ENCODE measurements at places on chromosomes 13 and 19. TPM values are rescaled to one million over a fixed set of nuclear protein-coding genes. Genes with fewer than 3 reads are reported as not detected.
A peak's percentile ranks its signal among the peaks of the same experiment; 100 is the strongest.

GRCh38 chr19:42282819-42283187, 13.8 kb downstream of the CIC start:
- no peak for DNase-seq
- H3K4me1 ChIP-seq, result peaks cover 37% of the 10 kb centered on the region
- H3K27me3 ChIP-seq, result no peaks in the 10 kb centered on the region
- H3K4me3 ChIP-seq, result no peak overlapping the region

DNA sequence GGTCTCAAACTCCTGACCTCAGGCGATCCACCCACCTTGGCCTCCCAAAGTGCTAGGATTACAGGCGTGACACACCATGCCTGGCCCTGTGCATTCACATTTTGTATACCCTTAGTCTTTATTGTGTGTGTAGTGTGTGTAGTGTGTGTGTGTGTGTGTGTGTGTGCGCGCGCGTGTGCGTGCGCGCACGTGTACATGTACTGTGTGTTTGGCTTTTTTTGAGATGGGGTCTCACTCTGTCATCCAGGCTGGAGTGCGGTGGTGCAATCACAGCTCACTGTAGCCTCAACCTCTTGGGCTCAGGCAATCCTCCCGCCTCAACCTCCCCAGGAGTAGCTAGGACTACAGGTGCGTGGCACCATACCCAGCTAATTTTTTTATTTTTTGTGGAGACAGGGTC, 22.1 kb downstream of the ITM2B start:
- H3K36me3 ChIP-seq, result peaks cover 50% of the 10 kb centered on the region
- DNase-seq, result no peak
- no peak overlapping the region for H3K4me3 ChIP-seq

ZNF442 gene
- total RNA-seq, result 2.4 TPM

DNA sequence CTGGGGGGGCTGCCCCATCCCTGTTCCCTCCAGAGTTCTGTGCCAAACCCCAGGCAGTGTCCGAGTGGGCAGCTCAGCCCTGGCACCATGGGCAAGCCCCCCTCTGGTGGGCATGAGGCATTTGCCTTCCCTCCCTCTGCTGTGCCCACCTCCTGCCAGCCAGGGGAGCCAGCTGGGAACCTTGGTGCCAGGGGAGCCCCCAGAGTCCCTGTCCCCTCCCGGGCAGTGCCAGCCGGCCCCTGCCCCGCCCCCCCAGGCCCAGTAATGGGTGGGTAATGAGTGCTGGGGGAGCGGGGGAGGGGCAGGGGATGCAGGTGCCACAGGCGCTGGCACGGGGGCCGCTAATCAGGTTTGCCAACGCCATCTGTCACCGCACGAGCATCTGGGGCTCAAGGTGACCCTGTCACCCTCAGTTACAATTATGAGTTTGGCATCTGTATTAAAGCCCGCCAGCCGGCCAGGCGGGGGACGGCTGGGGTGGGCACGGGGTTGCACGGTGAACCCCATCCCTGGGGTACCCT, 5.9 kb downstream of the DAND5 start:
- H3K36me3 ChIP-seq, result no peaks in the 10 kb centered on the region
- peaks cover 6% of the 10 kb centered on the region for H3K27me3 ChIP-seq
- DNase-seq, result no peak
- no peak overlapping the region for H3K27ac ChIP-seq
- no peaks in the 10 kb centered on the region for H3K4me1 ChIP-seq

DNA sequence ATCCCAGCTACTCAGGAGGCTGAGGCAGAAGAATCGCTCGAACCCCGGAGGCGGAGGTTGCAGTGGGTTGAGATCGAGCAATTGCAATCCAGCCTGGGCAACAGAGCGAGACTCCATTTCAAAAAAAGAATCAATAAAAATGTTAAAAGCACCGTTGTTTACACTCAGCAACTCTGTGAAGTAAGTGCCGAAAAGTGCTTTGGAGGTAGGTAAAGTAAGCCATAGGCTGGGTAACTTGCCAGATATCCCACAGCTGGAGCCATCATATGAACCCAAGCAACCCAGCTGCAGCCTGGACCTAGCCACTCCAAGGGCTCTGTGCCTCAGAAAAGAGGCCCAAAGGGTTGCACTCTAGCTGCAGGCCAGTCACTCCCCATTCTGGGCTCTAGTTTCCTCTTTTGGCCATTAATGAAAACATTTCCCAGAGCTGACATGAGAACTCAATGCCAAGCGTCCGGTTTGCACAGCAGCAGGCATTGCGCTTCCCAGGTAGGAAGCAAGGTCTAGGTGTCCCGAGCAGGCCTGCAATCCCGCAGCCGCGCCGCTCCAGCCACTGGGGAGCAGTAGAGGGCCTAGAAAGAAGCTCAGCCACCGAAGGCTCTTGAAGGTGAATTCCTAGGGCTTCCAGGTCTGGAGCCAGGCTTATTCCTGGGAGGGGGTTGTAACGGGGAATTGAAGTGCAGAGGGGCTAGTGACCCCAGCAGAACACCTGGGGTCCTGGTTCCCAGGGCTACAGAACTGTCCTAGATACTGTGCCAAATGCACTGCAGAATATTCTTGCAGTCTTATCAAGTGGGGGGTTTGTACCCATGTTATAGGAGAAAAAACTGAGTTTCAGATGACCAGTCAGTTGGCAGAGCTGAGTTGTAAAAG, 4.1 kb upstream of the CD79A start:
- peak overlapping the region; percentile 91 for H3K27ac ChIP-seq
- H3K36me3 ChIP-seq, result peaks cover 37% of the 10 kb centered on the region
- no peak overlapping the region for H3K4me3 ChIP-seq
- peaks cover 10% of the 10 kb centered on the region for H3K27me3 ChIP-seq

LGI4 gene
- total RNA-seq, result 15.1 TPM

DNA sequence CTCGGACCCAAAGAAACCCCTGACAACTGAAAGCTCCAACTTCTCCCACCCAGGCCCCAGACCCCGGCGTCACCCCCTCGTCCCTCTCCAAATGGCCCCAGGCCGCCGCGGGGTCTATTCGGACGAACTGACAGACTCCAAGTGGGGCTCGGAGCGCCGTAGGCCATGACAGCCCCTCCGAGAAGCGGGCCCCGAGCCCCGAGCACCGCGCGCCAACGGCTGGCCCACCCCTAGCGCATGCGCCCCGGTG, 360 bp downstream of the DDX39A start:
- H3K4me1 ChIP-seq, result peaks cover 32% of the 10 kb centered on the region
- peaks cover 8% of the 10 kb centered on the region for H3K36me3 ChIP-seq
- no peaks in the 10 kb centered on the region for H3K27me3 ChIP-seq
- peak; percentile 75 for DNase-seq

GRCh38 chr13:65631078-65631477, 1599.1 kb downstream of the PCDH9 start:
- no peaks in the 10 kb centered on the region for H3K36me3 ChIP-seq
- H3K27ac ChIP-seq, result no peak overlapping the region
- no peaks in the 10 kb centered on the region for H3K27me3 ChIP-seq

GRCh38 chr19:46551164-46551563, 50.0 kb upstream of the CALM3 start:
- H3K27me3 ChIP-seq, result peaks cover 52% of the 10 kb centered on the region
- peaks cover 4% of the 10 kb centered on the region for H3K4me1 ChIP-seq
- no peak overlapping the region for H3K4me3 ChIP-seq
- no peak overlapping the region for H3K27ac ChIP-seq
- H3K36me3 ChIP-seq, result peaks cover 10% of the 10 kb centered on the region

DNA sequence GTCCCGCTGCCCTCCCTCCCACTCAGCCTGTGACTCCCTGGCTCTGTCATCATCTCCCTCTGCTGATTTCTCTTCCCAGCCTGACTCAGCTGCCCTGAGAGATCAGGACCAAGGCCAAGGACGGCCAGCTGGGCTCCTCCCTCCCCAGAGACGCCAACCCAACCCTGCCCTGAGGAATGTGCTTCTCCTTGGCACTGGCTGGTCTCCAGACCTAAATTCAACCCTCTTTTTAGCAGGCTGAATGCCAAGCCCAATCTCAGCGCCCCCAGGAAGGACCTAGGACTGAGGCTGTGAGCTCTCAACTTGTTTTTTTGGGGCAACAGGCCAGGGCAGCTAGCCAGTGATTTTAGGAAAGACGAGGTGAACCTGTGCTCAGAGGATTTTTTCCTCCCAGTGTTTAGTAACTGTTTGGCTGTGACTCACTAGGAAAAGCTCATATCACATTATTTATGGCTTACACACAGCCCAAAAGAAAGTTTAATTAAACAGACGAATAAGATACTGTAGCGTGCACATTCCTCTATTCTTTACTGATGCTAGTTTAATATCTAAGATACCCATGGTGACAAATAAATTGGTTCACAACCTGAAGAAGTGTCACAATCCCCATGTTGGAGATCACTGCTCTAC, 7.4 kb upstream of the IGFL1 start:
- peaks cover 11% of the 10 kb centered on the region for H3K27me3 ChIP-seq
- no peak overlapping the region for H3K4me3 ChIP-seq
- peak; percentile 63 for DNase-seq
- H3K4me1 ChIP-seq, result 0 out of 2 replicates have a peak, but pooled peaks cover 3% of the 10 kb centered on the region
- no peaks in the 10 kb centered on the region for H3K36me3 ChIP-seq
- no peak overlapping the region for H3K27ac ChIP-seq

SPRED3 gene
- 5.2 TPM for total RNA-seq

- no peak overlapping the region for H3K4me3 ChIP-seq
- H3K4me1 ChIP-seq, result no peaks in the 10 kb centered on the region
- peaks cover 29% of the 10 kb centered on the region for H3K27me3 ChIP-seq
- no peak overlapping the region for H3K27ac ChIP-seq
- H3K36me3 ChIP-seq, result no peaks in the 10 kb centered on the region
Observed at GRCh38 chr19:3336680-3337523, 29.5 kb upstream of the NFIC start.

- peaks cover 5% of the 10 kb centered on the region for H3K4me1 ChIP-seq
- peaks cover 16% of the 10 kb centered on the region for H3K36me3 ChIP-seq
- peak overlapping the region; percentile 94 for H3K4me3 ChIP-seq
- DNase-seq, result no peak
Observed at GRCh38 chr19:1651568-1652291, 685 bp downstream of the TCF3 start.

- no peak overlapping the region for H3K4me3 ChIP-seq
- no peaks in the 10 kb centered on the region for H3K36me3 ChIP-seq
- H3K27me3 ChIP-seq, result no peaks in the 10 kb centered on the region
- no peak overlapping the region for H3K27ac ChIP-seq
Observed at GRCh38 chr13:97537110-97537509, 103.1 kb downstream of the RAP2A start.

TNFSF9 gene
- 2.9 TPM for total RNA-seq

RFX1 gene
- 23.2 TPM for total RNA-seq

- peaks cover 14% of the 10 kb centered on the region for H3K36me3 ChIP-seq
- peaks cover 74% of the 10 kb centered on the region for H3K27me3 ChIP-seq
- H3K27ac ChIP-seq, result no peak overlapping the region
- no peak for DNase-seq
- peaks cover 7% of the 10 kb centered on the region for H3K4me1 ChIP-seq
Observed at GRCh38 chr19:5503598-5503997, 48.4 kb downstream of the ZNRF4 start.

GRCh38 chr13:112898621-112899280, 70.3 kb upstream of the MCF2L start:
- no peak overlapping the region for H3K4me3 ChIP-seq
- H3K27me3 ChIP-seq, result no peaks in the 10 kb centered on the region
- H3K4me1 ChIP-seq, result peaks cover 50% of the 10 kb centered on the region
- DNase-seq, result no peak
- H3K27ac ChIP-seq, result no peak overlapping the region
- H3K36me3 ChIP-seq, result peaks cover 23% of the 10 kb centered on the region

DNA sequence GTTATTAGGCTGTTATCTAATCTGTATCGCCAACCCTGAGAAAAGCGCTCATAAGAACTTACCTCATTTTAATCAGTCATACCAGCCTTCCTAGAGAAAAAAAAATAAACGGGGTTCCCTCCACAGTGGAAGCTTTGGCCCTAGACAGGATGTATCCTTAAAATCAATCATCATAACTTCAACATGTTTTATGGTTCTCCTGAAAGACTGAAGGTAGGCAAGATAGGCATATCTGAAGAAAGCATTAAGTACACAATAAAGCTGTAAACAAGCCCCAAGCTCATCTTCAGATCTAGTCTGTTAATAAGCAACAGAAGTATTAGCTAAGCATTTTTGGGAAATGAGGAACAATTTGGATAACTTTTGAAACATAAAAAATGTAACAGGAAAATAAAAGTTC, 18.7 kb upstream of the SERP2 start:
- H3K27ac ChIP-seq, result no peak overlapping the region
- no peaks in the 10 kb centered on the region for H3K36me3 ChIP-seq
- H3K4me3 ChIP-seq, result no peak overlapping the region
- peaks cover 3% of the 10 kb centered on the region for H3K27me3 ChIP-seq
- peaks cover 12% of the 10 kb centered on the region for H3K4me1 ChIP-seq

GRCh38 chr13:65803530-65804392, 1426.4 kb downstream of the PCDH9 start:
- no peak overlapping the region for H3K4me3 ChIP-seq
- H3K27ac ChIP-seq, result no peak overlapping the region
- DNase-seq, result no peak
- H3K4me1 ChIP-seq, result no peaks in the 10 kb centered on the region
- no peaks in the 10 kb centered on the region for H3K27me3 ChIP-seq

- peak within 1 kb of the TSS; percentile 65 for H3K4me3 ChIP-seq
- no peaks in the 10 kb centered on the region for H3K36me3 ChIP-seq
- H3K27me3 ChIP-seq, result peaks cover 3% of the 10 kb centered on the region
- H3K4me1 ChIP-seq, result peaks cover 44% of the 10 kb centered on the region
Observed at GRCh38 chr19:35115177-35115951, at the start of gene FXYD3. FXYD3 (plus strand) TSS chr19:35115823; CDS start chr19:35119377, 3,554 bp downstream.

DNA sequence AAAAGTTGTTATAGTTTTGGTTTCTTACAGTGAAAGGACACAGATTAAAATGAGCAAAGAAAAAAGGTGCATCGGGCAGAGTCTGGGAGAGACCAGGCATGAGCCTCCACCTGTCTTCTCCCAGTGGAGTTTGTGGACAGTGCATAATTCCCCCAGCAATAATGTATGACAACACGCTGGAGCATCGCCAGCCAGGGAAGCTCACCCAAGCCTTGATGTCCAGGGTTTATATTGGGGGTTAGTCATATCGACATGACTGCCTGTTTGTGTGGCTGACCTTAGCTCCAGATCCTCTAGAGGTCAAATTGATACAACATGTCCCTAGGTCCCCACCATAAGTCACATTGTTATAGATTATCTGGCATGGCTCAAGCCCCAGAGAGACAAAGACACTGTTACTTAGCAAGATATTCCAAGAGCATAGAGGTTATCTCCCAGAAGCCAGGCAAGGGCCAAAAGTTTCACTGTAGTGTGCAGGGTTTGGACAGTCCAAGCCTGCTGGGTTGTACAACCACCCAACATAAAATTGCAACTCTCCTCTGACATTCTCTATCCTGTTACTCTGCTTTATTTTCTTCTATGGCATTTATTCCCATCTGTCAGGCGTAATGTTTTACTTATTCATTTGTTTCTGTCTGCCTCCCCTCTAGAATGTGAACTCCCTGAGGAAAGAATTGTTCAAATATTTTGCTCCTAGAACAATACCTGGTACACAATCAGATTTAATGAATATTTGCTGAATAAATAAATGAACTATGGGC, 5.6 kb upstream of the KLK13 start:
- H3K36me3 ChIP-seq, result peaks cover 10% of the 10 kb centered on the region
- peaks cover 15% of the 10 kb centered on the region for H3K27me3 ChIP-seq
- no peak overlapping the region for H3K27ac ChIP-seq
- no peak overlapping the region for H3K4me3 ChIP-seq
- H3K4me1 ChIP-seq, result peaks cover 5% of the 10 kb centered on the region

MAB21L1 gene
- total RNA-seq, result 0.15 TPM

DNA sequence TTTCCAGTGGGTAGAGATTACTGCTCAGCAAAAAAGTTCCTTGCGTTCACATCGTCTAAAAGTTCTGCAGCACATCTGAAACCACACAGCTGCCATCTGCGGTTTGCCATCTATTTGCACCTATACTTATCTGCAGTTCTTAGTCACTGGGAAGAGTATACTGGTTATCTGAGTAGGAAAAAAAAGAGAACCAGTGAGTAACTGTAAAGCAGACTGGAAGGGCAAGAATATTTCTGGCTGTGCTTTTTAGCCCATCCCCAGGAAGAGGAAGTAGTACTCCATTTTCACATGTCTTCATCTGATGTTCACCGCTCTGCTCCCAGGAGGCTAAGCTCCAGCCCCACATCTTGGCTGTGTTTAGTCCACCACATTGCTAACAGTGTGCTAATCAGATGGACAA, 35.6 kb downstream of the EFNB2 start:
- no peak for DNase-seq
- no peaks in the 10 kb centered on the region for H3K27me3 ChIP-seq
- H3K4me3 ChIP-seq, result no peak overlapping the region
- peaks cover 5% of the 10 kb centered on the region for H3K36me3 ChIP-seq
